ENCODE measurements at places on chromosomes 3 and 15. TPM values are rescaled to one million over a fixed set of nuclear protein-coding genes. Genes with fewer than 3 reads are reported as not detected.

DNA sequence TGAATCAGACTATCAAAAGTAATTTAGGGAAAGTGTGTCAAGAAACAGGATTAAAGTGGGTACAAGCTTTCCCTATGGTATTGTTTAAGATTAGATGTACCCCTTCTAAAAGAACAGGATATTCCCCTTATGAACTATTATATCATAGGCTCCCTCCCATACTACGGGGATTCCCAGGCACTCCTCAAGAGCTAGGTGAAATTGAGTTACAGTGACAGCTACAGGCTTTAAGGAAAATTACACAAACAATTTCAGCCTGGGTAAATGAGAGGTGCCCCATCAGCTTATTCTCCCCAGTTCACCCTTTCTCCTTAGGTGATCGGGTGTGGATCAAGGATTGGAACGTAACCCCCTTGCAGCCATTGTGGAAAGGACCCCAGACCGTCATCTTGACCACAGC, 240.8 kb upstream of the CNTN6 start:
- no peak overlapping the region for H3K4me3 ChIP-seq
- no peaks in the 10 kb centered on the region for H3K27me3 ChIP-seq
- H3K36me3 ChIP-seq: no peaks in the 10 kb centered on the region
- DNase-seq: no peak
- no peaks in the 10 kb centered on the region for H3K4me1 ChIP-seq

DNA sequence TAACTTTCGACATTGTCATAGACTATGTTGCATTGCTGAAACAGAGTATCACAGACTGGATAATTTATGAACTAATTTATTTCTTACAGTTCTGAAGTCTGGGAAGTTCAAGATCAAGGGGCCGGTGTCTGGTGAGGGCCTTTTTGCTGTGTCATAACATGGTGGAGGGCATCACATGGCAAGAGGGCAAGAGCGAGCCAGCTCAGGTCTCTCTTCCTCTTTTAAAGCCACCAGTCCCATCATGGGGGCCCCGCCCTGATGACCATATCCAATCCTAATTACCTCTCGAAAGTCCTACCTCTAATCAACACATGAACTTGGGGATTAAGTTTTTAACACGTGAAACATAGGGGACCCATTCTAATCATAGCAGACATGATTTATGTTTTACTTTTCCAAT, 33.5 kb upstream of the DCUN1D1 start:
- H3K4me3 ChIP-seq: no peak overlapping the region
- H3K4me1 ChIP-seq: peaks cover 4% of the 10 kb centered on the region
- no peaks in the 10 kb centered on the region for H3K27me3 ChIP-seq
- DNase-seq: no peak
- H3K27ac ChIP-seq: no peak overlapping the region
- H3K36me3 ChIP-seq: peaks cover 20% of the 10 kb centered on the region

DNA sequence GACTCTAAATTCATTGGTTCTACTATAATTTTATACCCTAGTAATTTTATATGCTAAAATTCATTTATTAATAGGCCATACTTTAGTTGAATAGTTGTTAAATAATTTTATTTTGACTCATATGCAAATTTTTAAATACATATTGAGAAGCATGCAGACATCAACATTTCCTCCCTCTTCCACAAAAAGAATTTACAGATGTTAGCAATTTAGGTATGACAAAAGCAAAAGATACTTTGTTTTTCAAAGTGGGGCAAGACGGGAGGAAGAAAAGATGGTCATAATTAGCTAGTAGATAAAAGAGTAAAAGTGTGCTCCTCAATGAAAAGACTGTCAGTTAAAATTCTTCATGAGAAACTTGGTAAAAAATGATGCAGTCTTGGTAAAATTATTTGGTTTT, 148.9 kb upstream of the TSPAN3 start:
- no peak overlapping the region for H3K4me3 ChIP-seq
- H3K4me1 ChIP-seq: peaks cover 30% of the 10 kb centered on the region
- H3K27ac ChIP-seq: no peak overlapping the region
- H3K36me3 ChIP-seq: peaks cover 21% of the 10 kb centered on the region
- DNase-seq: no peak

- peaks cover 36% of the 10 kb centered on the region for H3K36me3 ChIP-seq
- H3K27ac ChIP-seq: peak overlapping the region; percentile 55
- no peak overlapping the region for H3K4me3 ChIP-seq
Observed at GRCh38 chr15:85726454-85726853, 68.3 kb downstream of the KLHL25 start.

- peak overlapping the region; percentile 41 for H3K27ac ChIP-seq
- DNase-seq: no peak
- no peak overlapping the region for H3K4me3 ChIP-seq
- H3K27me3 ChIP-seq: no peaks in the 10 kb centered on the region
Observed at GRCh38 chr3:133943639-133944141, 48.0 kb upstream of the RAB6B start.

- H3K27me3 ChIP-seq: no peaks in the 10 kb centered on the region
- H3K27ac ChIP-seq: no peak overlapping the region
- DNase-seq: no peak
- no peaks in the 10 kb centered on the region for H3K36me3 ChIP-seq
Observed at GRCh38 chr15:47711655-47712054, 5.7 kb upstream of the SEMA6D start.

DNA sequence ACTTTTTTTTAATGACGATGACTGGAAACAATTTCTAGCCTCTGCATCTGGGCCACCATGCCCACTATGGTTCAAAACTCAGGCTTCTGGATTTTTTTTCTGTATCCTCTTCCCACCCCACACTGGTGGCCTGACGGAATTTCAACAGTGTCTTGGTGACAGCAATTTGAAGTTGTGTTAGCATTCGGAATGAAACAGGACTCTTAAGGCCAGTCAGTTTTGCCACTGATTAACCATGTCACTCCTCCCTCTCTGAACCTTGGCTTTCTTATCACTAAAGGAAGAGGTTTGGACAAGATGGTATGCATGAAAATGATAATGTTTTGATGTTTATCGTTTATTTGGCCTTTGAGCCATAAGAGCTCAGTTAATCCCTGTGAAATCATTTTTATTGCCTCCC, 41.6 kb upstream of the BDH1 start:
- DNase-seq: no peak
- no peak overlapping the region for H3K27ac ChIP-seq
- peaks cover 4% of the 10 kb centered on the region for H3K36me3 ChIP-seq
- peaks cover 1% of the 10 kb centered on the region for H3K27me3 ChIP-seq
- no peak overlapping the region for H3K4me3 ChIP-seq
- peaks cover 13% of the 10 kb centered on the region for H3K4me1 ChIP-seq

DNA sequence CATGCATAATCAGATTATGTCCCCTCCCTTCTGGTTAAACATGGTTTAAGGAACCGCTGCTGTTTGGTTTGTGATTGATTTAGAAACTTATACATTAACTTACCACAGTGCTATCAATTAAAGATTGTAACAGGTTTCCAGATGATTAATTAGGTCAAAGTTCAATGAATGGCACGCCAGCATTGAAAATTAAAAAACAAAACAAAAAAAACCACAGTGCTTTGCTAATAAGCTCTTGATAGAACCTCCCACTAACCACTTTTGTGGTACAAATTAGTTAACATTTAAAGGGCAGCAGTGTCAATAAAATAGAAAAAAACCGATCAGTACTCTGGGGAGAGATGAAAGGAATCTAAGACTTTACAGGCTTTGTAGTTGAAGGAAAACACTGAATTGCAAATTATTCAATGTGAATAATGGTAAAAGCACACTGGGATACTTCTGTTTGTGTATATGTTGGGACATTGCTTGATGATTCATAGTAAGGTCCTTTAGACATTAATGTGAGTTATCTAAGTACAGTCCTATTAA, 7.6 kb upstream of the C3orf38 start:
- no peak overlapping the region for H3K4me3 ChIP-seq
- H3K27me3 ChIP-seq: no peaks in the 10 kb centered on the region
- no peak overlapping the region for H3K27ac ChIP-seq
- no peak for DNase-seq
- peaks cover 15% of the 10 kb centered on the region for H3K4me1 ChIP-seq
- peaks cover 15% of the 10 kb centered on the region for H3K36me3 ChIP-seq

DNA sequence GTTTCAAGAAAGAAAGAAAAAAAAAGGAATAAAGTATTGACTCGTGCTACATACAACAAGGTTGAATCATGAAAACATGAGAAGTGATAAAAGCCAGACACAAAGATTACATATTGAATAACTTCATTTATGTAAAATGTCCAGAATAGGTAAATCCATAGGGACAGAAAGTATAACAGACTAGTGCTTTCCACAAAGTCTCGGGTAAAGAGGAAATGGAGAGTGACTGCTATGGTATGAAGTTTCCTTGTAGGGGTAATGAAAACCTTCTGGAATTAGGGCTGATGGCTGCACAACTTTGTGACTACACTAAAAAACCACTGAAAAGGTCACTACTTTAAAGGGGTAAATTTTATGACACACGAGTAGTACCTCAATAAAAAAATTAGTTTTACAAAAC, 13.0 kb downstream of the LRRFIP2 start:
- no peaks in the 10 kb centered on the region for H3K27me3 ChIP-seq
- H3K4me1 ChIP-seq: no peaks in the 10 kb centered on the region
- no peak for DNase-seq
- peak overlapping the region; percentile 32 for H3K27ac ChIP-seq
- H3K36me3 ChIP-seq: peaks cover 20% of the 10 kb centered on the region
- no peak overlapping the region for H3K4me3 ChIP-seq

- DNase-seq: no peak
- no peak overlapping the region for H3K27ac ChIP-seq
- H3K4me1 ChIP-seq: no peaks in the 10 kb centered on the region
- peaks cover 2% of the 10 kb centered on the region for H3K36me3 ChIP-seq
Observed at GRCh38 chr15:93420050-93420452, 331.0 kb upstream of the RGMA start.

DNA sequence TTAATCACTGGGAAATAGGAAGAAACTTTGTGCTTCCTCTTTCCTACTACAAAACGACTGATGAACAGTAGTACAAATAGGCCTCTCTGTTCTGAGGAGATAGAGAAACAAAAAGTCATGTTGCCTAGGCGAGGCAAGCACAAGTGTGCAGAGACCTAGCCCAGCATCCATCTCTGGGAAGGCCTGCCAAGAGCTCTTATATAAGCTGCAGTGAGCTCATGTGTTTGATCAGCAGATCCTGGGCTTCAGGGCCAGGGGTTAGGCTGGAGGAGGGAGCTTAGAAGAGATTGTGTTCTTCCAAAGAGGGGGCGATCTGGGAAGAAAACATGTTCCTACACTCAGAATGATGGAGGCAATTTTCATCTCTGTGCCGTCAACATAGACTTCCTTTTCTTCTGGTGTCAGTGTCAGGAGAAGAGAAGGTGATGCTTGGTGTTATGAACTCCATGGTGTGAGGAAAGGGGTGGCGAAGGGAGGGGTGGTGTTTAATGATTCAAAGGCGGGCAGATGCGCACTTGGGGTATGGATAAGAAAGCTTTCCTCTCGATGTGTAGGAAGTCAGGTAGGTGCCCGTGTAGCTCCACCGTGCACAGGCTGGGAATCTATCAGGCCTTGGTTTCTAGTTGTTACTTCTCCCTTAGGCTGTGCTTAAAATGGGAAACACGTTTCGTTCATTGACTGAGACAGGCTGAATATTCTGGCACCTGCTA, 29.5 kb upstream of the ETV5 start:
- peaks cover 31% of the 10 kb centered on the region for H3K4me1 ChIP-seq
- no peaks in the 10 kb centered on the region for H3K27me3 ChIP-seq
- H3K4me3 ChIP-seq: no peak overlapping the region

DNA sequence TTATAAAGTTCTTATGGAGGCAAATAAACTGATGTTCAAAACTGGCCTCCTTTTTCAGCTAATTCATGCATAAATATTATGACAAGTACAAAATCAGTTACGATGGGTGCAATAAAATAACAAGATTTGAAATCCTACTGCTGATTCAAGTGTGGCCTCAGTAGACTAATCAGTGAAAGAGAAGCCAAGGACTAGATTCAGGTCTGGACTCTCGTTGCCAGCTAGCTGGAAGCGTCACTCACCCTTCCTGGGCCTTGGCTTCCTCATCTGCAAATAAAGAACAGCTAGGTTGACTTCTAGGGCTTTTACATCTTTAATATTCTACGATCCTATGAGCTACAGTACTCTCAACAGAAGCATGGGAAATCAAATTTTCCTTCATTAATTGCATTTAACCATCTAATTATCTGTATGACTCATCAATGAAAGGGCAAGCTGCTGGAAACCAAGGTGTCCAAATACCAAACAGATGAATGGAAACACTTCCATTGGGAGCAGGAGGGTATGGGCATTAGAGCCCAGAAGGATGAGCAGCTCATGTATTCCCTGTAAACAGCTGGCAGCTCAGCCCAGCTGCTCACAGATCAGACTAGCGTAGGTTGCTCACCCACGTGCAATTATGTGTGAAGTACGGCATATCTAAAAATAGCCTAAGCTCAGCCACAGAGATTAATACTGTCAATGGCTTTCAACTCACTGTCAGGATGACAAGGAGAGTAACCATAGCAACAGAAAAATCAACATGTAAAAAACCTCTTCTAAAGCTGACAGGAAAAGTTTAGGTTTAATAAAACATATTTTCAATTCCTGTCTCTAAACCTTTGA, 294.8 kb downstream of the PLCL2 start:
- H3K36me3 ChIP-seq: peaks cover 11% of the 10 kb centered on the region
- no peak for DNase-seq
- no peaks in the 10 kb centered on the region for H3K4me1 ChIP-seq
- H3K27ac ChIP-seq: no peak overlapping the region
- no peak overlapping the region for H3K4me3 ChIP-seq

DNA sequence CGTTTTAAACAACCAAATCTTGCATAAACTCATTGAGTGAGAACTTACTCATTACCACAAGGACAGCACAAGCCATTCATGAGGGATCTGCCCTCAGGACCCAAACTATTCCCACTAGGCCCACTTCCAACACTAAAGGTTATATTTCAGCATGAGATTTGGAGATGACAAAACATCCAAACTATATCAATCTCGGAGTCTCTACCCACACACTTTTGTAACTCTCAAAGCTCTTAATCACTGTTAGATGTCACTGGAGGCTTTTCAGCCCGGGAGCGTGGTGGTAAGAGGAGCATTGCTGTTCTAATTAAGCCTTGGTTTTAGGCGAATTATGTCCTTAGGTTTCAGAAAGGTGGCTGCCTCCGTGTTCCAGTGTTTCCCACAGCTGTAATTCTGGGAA, 86.3 kb downstream of the CNTN6 start:
- no peak overlapping the region for H3K27ac ChIP-seq
- H3K27me3 ChIP-seq: no peaks in the 10 kb centered on the region
- H3K4me1 ChIP-seq: peaks cover 18% of the 10 kb centered on the region

- no peaks in the 10 kb centered on the region for H3K27me3 ChIP-seq
- no peaks in the 10 kb centered on the region for H3K4me1 ChIP-seq
- H3K36me3 ChIP-seq: peaks cover 18% of the 10 kb centered on the region
- no peak for DNase-seq
Observed at GRCh38 chr3:32255345-32255744, 16.9 kb downstream of the CMTM8 start.

Gene SCAANT1
- total RNA-seq: not detected

Gene IGSF10
- 5.6 TPM for total RNA-seq

Gene CCR5
- total RNA-seq: not detected

Gene CASR
- 0.02 TPM for total RNA-seq

Gene QRICH1
- total RNA-seq: 130 TPM

Gene CLRN1
- not detected for total RNA-seq

Gene ADGRG7
- total RNA-seq: not detected

Gene CCPG1
- 21.3 TPM for total RNA-seq

Gene CCR1
- total RNA-seq: not detected

Gene GNL3
- total RNA-seq: 116 TPM

Gene ALG3
- total RNA-seq: 36.0 TPM
